ENCODE measurements at places on chromosomes 13 and 19. TPM values are rescaled to one million over a fixed set of nuclear protein-coding genes. Genes with fewer than 3 reads are reported as not detected.

RDH8 gene
- total RNA-seq, result 0.26 TPM

GZMM gene
- 0.25 TPM for total RNA-seq

SULT2B1 gene
- total RNA-seq, result 17.3 TPM

ZNF540 gene
- total RNA-seq, result not detected

KATNAL1 gene
- total RNA-seq, result 7.5 TPM

DACT3 gene
- 0.49 TPM for total RNA-seq

CNFN gene
- total RNA-seq, result 46.7 TPM

KANK3 gene
- total RNA-seq, result 4.5 TPM

ILF3 gene
- total RNA-seq, result 194 TPM

NLRP7 gene
- not detected for total RNA-seq

SERP2 gene
- not detected for total RNA-seq

MRPL57 gene
- 23.5 TPM for total RNA-seq

COMP gene
- not detected for total RNA-seq

CALR3 gene
- 0.07 TPM for total RNA-seq

NUMBL gene
- total RNA-seq, result 57.7 TPM

IGFL1 gene
- total RNA-seq, result 2.6 TPM

ANGPTL8 gene
- total RNA-seq, result not detected

HIF3A gene
- total RNA-seq, result not detected

CGB2 gene
- 0.35 TPM for total RNA-seq

EVI5L gene
- 1.3 TPM for total RNA-seq

GADD45B gene
- total RNA-seq, result 33.3 TPM

SHISA7 gene
- total RNA-seq, result not detected

NALCN gene
- total RNA-seq, result 4.6 TPM

CCDC70 gene
- total RNA-seq, result not detected

AMER2 gene
- not detected for total RNA-seq
